Hepatocyte (in vitro differentiated cells): ENCODE measurements at places on chromosomes 1 and 21. TPM values are rescaled to one million over a fixed set of nuclear protein-coding genes. Genes with fewer than 3 reads are reported as not detected.

Gene PCSK9
- 20.3 and 23.5 TPM in 2 replicates for total RNA-seq

Gene PAQR6
- total RNA-seq: 3.3 and 4.5 TPM in 2 replicates

Gene DMRTA2
- 0.10 TPM in 1 of 2 replicates, not detected in the other for total RNA-seq

Gene PLA2G2C
- not detected in 2 replicates for total RNA-seq

Gene RGS7
- 0.73 and 1.1 TPM in 2 replicates for total RNA-seq

Gene GPR37L1
- total RNA-seq: under 0.01 TPM in 1 of 2 replicates, not detected in the other
